ENCODE measurements at places on chromosomes 11 and 22. TPM values are rescaled to one million over a fixed set of nuclear protein-coding genes. Genes with fewer than 3 reads are reported as not detected.

The DSCAML1 gene
- total RNA-seq, result under 0.01 TPM

The RFPL1 gene
- not detected for total RNA-seq

The GNG3 gene
- total RNA-seq, result not detected

The OR6A2 gene
- total RNA-seq, result 0.28 TPM

The ZNF408 gene
- 9.0 TPM for total RNA-seq

The NNMT gene
- total RNA-seq, result 192 TPM

The C11orf87 gene
- under 0.01 TPM for total RNA-seq

The OR5A1 gene
- total RNA-seq, result not detected

The LRRC10B gene
- total RNA-seq, result not detected

The HBD gene
- 0.19 TPM for total RNA-seq

The C11orf42 gene
- total RNA-seq, result not detected

The BCO2 gene
- 0.38 TPM for total RNA-seq

The BIRC3 gene
- 1.3 TPM for total RNA-seq

The C1QTNF4 gene
- not detected for total RNA-seq

The DEUP1 gene
- not detected for total RNA-seq

The LRRC74B gene
- not detected for total RNA-seq

The ROBO3 gene
- 6.1 TPM for total RNA-seq

Data from regular cardiac myocyte (primary cell).